Stimulated activated CD8-positive, alpha-beta memory T cell treated with anti-CD3 and anti-CD28 coated beads, Interleukin-4, amount 100 ng/mL, for 4 hours (primary cell): ENCODE measurements at places on chromosomes 16 and 17.

- no peak for DNase-seq
Measured at GRCh38 chr17:79520167-79521165, 90.4 kb downstream of the RBFOX3 start.

GRCh38 chr17:7416323-7416722 lies 3.8 kb upstream of the SPEM1 start:
- no peak for DNase-seq

- no peak for DNase-seq
Measured at GRCh38 chr17:50277357-50277754, 3.1 kb downstream of the TMEM92 start.

GRCh38 chr16:12455287-12455798 lies 348.3 kb downstream of the CPPED1 start:
- DNase-seq: no peak

DNA sequence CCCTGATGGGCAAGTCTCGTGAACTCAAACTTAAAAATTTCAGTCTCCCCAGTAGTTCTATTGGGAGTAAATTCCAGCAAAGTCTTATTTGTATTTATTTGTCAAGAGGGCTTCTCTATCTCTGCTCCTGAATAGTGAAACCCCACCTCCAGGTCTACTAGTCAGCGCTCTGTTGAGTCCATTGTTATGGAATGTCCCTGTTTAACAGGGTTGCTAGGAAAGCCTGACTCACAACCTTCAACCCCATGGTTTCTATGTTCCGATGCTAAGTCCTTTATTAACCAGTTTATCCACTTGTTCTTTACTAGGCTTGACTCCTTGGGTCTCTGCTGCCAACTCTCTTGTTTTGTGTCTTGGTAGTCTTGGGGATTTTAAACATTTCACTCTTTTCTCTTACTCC lies 250.7 kb upstream of the MYOCD start:
- DNase-seq: no peak

DNA sequence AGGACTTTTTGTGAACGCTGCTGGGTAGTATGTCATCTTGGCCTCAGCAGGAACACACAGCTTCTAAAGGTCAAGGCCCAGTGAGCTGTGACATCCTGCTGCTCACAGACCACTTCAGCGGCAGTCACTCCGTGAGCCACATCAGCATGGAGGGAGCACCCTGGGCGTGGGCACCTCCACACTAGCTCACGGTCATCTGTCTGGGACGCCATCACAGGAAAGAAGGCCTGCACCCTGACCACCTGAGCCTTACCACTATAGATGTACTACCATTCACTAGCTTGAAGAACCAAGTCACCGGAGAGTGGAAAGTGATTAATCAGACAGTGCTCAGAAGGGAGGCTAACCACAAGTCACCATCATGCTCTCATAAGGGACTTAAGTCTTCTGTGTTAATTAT lies 3.3 kb downstream of the AXIN1 start:
- DNase-seq: no peak

DNA sequence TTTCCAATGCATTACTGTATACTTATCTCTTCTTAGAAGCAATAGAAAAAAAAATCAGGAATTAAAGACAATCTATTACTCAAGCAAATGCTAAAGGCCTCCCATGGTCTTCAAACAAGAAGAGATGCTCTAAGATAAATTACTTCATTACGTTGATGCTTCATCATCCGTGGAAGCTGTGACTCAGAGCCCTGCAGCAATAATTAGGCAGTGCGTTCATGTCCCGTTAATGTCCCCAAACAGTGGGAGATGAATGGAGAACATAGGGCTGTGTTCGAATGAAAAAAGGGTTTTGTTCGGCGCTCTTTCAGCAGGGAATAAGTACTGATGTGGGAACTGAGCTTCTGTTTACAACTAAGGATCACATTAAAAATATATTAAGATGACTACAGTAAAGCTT lies 15.9 kb upstream of the PDXDC1 start:
- DNase-seq: no peak

DNA sequence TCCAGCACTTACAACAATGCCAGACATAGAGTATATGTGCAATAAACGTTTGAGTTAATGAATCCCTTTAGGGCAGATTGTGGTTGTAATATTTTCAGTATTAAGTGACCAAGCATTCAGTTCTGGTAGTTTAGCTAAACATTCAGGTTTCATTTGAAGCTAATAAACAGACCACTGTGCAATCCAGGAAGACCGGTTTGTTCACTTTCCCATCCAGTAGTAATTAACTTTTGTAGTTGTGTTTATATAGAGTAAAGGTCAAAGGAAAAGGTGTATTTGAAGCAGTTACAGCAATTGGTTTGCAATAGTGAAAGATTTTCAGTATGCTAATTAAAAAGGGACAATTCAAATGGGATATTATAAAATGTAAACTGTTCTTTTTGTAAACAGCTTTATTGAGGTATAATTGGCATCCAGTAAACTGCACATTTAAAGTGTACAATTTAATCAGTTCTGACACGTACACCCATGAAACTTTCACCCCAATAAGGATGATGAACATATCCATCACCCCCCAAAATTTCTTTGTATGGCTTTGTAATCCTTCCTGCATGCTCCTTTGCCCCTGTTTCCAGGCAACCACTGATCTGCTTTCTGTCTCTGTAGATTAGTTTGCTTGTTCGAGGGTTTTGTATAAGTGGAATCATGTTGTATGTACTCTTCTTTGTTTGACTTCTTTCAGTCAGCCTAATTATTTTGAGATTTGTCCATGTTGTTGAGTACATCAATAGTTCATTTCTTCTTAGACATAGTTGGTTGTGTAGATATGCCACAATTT lies 26.3 kb downstream of the MRTFB start:
- DNase-seq: no peak

DNA sequence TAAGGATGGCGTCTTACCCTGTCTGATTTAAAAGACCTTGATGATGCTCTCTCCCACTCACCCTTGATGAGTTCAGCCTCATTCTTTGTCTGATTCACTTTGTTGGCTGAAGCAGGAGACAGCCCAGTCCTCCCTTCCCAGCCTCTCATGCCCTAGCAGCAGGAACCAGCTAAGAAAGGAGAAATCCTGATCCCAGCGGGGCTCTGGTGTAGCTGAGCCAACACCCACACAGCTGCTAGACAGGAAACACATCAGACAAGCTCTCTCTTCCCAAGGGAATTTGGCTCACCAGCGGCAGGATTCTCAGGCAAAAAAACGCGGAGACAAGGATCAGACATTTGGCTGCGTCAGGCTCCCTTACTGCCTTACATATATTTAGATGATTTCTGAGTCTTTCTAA lies 211.5 kb downstream of the CDH11 start:
- DNase-seq: no peak

DNA sequence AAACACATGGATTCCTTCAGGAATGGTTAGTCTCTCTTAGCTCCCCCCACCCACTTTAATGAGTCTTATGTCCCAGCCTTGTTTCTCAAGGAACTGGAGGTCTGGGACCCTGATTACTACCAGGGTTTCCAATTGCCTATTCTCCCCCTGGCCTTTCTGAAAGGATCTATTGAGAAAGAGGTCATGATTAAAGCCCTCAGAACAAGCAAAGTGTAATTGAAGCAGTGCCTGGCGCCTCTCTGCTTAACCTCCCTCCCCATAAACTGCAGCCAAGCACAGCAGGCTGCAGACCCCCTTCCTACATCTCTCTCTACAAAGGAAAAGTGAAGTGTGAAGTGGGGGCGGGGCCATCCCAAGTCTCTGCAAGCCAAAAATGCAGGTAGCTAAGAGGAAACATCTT lies 159.7 kb upstream of the CDH11 start:
- DNase-seq: no peak

- DNase-seq: no peak
Measured at GRCh38 chr16:27405546-27406451, 3.8 kb downstream of the IL21R start.

DNA sequence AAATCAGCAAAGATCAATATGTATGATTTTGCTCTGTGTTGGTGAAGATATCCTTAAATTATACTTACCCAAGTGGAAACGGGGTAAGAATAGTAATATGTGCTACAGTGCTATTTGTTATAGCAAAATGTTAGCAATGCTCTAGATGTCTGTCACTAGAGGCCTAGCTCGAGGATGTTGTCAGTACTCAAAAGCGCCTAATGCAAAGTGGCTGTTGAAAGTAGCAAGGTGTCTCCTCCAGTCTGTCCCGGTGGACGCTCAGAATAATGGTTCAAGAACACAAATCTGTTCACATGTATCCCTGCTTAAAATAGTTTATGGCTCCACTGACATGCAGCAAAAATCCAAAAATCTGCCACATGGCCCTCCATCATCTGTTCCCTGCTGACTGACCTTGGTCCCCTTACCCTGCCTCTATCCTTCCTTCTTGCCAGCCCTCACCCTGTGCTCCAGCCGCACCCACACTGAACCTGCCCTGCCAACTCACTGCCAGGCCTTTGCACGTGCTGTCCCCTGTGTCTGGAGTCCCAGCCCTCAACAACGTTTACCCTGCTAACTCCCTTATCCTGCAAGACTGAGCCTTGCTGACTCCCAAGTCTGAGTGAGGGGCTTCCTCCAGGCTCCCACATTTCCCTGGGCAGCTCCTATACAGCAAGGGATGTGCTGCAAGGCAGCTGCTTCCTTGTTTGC lies 9.6 kb upstream of the RNF112 start:
- no peak for DNase-seq
